ENCODE measurements at places on chromosomes 4 and X.

DNA sequence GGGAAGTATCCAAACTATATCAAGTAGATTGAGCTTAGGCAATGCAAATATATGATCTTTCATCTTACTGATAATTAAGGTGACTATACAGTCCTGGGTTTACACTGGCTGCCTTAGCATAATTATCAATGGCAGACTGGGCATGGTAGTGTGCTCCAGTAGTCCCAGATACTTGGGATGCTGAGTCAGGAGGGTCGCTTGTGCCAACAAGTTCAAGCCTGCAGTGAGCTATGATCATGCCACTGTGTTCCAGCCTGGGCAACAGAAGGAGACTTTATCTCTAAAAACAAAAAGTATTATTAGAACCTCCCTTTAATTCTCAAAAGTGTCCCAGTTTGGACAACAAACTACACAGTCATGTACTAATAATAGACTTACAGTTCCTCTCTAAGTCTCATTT is 99.4 kb upstream of the RASGEF1B start:
- DNase-seq: no peak

- no peak for DNase-seq
Measured at GRCh38 chrX:53050841-53051240, 2.3 kb downstream of the GPR173 start.

DNA sequence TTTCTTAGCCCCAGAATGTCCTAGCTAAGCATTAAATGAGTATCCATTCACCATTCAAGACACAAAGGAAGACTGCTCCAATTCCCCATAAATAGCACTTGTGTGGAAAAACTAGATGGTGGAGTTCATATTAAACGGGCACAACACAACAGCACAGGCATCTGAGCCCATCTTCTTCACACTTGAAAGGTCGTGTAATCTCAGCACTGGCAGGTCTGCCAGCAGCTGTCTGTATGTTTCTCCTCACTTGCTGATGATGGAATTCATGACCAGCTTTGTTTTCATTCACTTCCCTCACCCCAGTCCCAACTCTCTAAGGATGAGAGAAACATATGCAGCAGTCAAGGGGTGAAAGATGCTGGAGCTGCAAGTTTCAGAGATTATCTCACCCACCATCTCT is 148.7 kb downstream of the AFAP1 start:
- DNase-seq: no peak

DNA sequence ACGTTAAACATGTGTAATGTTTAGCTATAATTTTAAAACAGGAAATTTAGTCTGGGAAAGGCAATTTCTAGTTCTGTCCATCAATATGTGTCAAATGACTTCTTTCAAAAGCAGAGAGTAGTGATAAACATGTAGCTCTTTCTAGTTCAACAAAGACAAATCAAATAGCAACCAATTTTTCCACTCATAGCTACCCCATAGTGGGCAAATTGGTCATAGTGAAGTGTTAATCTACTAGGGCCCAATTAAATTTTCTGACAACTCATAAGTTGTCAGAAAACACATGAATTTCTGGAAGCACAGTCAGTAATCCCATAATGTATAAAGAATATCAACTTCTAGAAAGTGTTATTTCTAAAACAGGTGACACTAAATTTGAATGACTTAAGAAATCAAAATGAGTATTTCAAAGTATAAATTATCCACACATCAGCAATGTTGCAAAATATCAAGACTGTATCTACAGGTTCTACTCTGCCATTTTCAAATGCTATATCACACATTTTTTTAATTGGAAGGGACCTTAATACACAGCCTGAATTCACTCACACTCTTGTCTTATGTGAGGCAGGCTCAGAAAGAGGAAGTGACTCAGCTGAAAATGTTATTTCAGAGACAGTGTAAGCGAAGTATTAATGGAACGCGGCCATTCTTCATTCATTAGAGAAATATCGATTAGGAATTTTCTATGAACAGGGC is 7.7 kb downstream of the OCIAD2 start:
- no peak for DNase-seq

GRCh38 chrX:51215856-51216255 is 116.8 kb upstream of the NUDT10 start:
- no peak for DNase-seq

- DNase-seq: no peak
Measured at GRCh38 chr4:148934926-148935578, 492.8 kb upstream of the NR3C2 start.

GRCh38 chr4:163621821-163622220 is 127.3 kb downstream of the TMA16 start:
- DNase-seq: no peak

GRCh38 chrX:130082244-130083106 is 27.8 kb downstream of the ELF4 start:
- no peak for DNase-seq

GRCh38 chr4:40059362-40059761 is 2.7 kb downstream of the N4BP2 start:
- DNase-seq: no peak

All from C1 segment of cervical spinal cord (tissue), 14 donors.